Activated CD8-positive, alpha-beta memory T cell treated with anti-CD3 and anti-CD28 coated beads, Interleukin-2, amount 50 U/mL, for 48 hours (primary cell): ENCODE measurements at places on chromosomes 4 and X.

- DNase-seq, result no peak
Observed at GRCh38 chrX:103817502-103817901, 14.6 kb downstream of the RAB9B start.

DNA sequence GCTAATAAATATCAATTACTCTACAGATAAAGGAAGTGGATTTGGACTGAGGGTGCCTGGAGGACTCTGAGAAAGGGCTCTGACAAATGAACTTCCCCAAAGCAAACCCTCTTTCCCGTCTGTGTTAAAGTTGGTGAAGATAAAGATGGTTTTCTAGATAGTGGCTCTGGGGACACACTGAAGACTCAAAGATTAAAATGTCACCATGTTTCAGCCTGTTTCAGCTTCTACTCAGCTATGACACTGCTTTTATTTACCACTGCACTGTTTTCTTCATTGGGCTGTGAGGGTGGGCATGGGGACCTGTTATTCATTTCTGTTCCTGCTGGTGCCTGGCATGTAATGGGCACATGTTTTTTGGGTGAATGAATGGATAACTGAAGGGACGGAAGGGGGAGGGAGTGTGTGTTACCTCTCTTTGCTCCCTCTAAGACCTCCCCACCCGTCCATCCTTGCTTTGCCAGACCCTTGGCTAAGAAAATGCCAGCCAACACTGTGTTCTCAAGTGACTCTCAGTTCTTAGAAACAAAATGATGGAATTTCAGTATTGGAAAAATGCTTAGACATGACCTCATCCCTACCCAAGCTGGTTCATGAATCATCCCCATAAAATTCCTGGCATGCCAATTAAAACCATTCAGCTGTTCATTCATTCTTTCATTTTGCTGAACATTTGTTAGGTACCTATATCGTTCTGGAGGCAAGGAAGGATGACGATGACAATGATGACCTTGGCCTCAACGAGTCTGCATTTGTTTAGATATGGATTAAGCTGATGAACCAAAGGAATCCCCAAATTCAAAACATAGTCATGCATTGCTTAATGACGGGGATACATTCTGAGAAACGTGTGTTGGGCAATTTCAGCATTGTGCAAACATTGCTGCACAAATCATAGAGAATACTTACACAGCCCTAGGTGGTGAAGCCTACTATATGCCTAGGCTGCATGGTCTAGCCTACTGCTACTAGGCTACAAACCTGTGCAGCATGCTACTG lies 13.4 kb upstream of the STK32B start:
- no peak for DNase-seq

DNA sequence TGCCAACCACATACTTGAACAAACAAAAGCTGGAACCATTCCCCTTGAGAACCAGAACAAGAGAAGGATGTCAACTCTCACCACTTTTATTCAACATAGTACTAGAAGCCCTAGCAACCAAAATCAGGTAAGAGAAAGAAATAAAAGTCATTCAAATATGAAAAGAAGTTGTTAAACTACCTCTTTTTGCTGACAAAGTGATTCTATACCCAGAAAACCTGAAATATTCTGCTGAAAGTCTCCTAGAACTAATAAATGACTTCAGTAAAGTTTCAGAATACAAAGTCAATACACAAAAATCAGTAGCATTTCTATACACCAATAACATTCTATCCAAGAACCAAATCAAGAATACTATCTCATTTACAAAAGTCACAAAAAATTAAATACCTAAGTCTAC lies 187.0 kb downstream of the UGT8 start:
- no peak for DNase-seq

- no peak for DNase-seq
Observed at GRCh38 chr4:108042927-108043326, 53.2 kb downstream of the HADH start.

GRCh38 chr4:142607976-142608375 lies 238.1 kb downstream of the INPP4B start:
- DNase-seq, result no peak

GRCh38 chr4:128386761-128387599 lies 99.4 kb upstream of the PGRMC2 start:
- DNase-seq, result no peak

- peak; percentile 67 for DNase-seq
Observed at GRCh38 chrX:129726307-129727111, 12.3 kb upstream of the XPNPEP2 start.

GRCh38 chr4:91220315-91220714 lies 1083.5 kb upstream of the GRID2 start:
- no peak for DNase-seq
